NCI-H187 (cell line): ENCODE measurements at places on chromosomes 7 and 10.

GRCh38 chr10:100728928-100729861 is 16.2 kb upstream of the PAX2 start:
- DNase-seq = no peak

GRCh38 chr10:116699049-116699448 is 43.3 kb downstream of the HSPA12A start:
- DNase-seq = no peak

DNA sequence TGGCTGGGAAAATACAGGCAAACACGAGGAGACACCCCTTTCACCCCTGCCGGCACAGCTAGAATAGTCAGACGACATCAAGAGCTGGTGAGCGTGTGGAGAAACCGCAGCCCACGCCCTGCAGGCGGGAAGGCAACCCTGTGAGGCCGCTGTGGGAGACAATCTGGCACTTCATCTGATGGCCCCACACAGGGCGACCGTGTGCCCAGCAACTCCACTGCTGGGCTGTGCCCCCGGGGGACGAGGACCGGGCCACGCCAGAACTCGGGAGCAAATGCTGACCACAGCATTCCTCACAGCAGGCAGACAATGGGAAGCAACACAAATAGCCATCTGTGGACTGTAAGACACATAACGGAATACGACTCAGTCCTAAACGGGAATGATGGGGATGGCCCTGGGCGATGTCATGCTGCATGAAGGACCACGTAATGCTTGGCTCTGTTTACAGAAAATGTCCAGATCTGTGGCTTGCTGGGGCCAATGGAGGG is 58.9 kb downstream of the CFAP46 start:
- no peak for DNase-seq

- no peak for DNase-seq
These were observed 17.2 kb upstream of the STRIP2 start for GRCh38 chr7:129417073-129417472.

DNA sequence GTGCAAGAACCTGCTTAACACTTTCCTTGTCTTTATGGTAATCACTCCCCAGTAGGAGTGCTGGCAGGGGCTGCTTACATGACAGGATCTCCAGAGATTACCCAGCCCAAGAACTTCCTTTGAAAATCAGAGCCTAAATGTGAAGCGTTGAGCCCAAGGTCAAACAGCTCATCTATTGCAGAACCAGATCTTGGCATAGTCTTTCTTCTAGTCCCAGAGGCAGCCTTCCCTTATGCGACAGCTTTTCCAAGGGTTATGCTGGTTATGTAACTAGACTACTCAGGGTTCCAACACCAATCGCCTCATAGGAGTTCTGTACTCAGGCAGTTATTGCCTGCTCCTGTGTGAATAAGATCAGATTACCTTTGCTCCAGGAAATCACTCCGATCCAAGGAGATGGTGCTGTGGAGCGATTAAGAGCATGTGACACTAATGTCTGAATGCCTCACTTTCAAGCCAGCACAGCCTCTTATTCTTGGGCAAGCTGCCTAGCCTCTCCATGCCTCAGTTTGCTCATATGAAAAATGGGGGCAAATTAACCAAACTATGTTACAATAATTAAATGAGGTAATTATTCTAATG is 8.4 kb upstream of the LGI1 start:
- DNase-seq = no peak

DNA sequence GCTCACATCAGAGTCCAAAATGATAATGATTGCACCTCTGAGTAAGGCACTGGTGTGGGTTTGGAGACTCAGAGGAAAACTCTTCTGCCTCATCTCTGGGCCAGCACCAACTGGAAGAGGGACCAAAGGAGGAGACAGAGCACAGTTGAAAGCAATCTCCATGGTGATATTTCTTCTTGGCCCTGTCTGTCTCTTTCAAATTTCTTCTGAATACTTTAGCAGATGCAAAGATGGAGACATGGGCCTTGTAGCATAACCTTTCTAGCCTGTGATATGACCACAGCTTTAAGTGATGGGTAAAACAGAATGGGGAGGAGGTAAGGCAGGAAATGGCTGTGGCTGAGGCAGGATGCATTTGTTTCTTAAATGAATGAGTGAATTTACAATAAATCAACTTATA is 12.2 kb upstream of the GIMAP7 start:
- DNase-seq = no peak

DNA sequence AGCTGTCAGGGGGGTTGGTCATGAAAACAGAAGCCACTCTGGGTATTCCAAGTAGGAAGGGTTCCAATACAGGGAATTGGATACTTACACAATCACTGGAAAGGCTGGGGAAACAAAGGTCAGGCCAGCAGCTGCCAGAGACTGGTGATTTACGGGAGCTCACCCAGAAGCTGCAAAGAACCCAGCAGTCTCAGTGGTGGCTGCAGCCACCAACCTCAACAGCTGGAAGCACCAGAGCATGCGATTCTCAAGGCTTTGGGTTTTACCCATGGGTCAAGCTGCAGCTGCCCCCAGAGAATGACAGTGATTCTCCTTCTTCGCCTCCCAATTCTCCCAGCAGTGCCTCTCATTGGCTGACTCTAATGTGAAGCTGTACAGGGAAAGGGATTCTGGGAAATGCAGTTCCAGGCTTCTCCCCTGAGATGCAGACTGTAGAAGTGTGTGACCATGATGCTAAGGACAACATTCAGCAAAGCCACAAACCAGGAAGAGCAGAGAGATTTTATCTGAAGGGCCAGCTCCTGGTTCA is 107.2 kb upstream of the TCF7L2 start:
- DNase-seq = no peak
